Temporal lobe (tissue), 4 donors: ENCODE measurements at places on chromosomes 7 and 10. TPM values are rescaled to one million over a fixed set of nuclear protein-coding genes. Genes with fewer than 3 reads are reported as not detected.

Gene CLDN4
- total RNA-seq: 0.25 TPM

Gene CHN2
- 69.3 TPM for total RNA-seq

Gene GJD4
- total RNA-seq: not detected

Gene MAPK8
- 216 TPM for total RNA-seq

Gene NPFFR1
- total RNA-seq: 1.5 TPM

Gene ANXA8L1
- not detected for total RNA-seq

Gene ITIH2
- total RNA-seq: 8.4 TPM

Gene BHLHA15
- total RNA-seq: 10.6 TPM

Gene UPF2
- total RNA-seq: 22.4 TPM

Gene ADIRF
- total RNA-seq: 0.98 TPM

Gene TMEM229A
- 0.74 TPM for total RNA-seq

Gene ZNF777
- 4.4 TPM for total RNA-seq

Gene WNT2
- total RNA-seq: 0.25 TPM
